Esophagus muscularis mucosa (tissue), 4 donors: ENCODE measurements at places on chromosomes 1 and 21. TPM values are rescaled to one million over a fixed set of nuclear protein-coding genes. Genes with fewer than 3 reads are reported as not detected.

DNA sequence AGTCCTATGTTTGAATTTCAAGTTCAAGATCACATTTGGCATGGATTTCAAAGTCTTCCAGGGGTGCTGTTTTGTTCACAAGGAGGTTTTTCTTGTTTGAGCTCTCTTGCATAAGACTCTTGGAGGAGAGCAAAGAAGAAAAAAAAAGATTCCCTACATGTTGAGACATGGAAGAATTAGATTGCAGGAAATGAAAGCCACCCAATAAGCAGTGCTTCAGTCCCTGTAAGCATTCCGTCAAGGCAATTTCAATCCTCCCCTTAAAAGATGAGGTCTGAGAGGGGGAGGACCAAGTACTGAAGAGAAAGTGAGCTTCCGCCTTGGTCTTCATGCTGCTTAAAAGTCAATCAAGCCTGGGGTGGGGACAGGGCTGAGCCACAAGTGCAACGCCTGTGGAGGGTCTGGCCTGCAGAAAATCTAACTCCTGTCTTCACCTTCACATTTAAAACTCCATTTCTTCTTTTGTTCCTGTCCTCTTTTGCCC is 50.2 kb downstream of the LPAR3 start:
- DNase-seq = peak; percentile 37

- DNase-seq = no peak
Observed at GRCh38 chr1:31234123-31234708, 5.5 kb downstream of the NKAIN1 start.

The SPATA45 gene
- not detected for total RNA-seq

GRCh38 chr1:89736937-89737733 is 83.7 kb upstream of the LRRC8D start:
- no peak for DNase-seq

The HCRTR1 gene
- total RNA-seq = 1.7 TPM

DNA sequence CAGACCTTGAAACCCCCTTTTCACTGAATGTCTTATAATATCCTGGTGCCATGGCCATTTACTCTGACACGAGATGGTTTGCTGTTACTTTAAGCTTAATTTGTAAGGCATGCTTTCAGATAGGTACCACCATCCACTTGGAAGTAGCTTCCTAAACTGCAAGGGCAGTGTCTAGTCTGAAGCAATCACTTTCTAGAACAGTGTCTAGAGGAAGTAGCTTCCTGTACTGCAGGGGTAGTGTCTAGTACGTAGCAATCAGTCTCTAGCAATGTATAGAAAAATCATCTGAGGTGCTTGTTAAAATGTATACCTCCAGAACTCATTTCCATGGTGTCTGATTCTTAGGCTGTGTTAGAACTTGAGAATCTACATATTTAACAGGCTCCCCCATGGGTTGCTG is 42.5 kb downstream of the ZBTB40 start:
- no peak for DNase-seq

The FAM72B gene
- total RNA-seq = 0.63 TPM

DNA sequence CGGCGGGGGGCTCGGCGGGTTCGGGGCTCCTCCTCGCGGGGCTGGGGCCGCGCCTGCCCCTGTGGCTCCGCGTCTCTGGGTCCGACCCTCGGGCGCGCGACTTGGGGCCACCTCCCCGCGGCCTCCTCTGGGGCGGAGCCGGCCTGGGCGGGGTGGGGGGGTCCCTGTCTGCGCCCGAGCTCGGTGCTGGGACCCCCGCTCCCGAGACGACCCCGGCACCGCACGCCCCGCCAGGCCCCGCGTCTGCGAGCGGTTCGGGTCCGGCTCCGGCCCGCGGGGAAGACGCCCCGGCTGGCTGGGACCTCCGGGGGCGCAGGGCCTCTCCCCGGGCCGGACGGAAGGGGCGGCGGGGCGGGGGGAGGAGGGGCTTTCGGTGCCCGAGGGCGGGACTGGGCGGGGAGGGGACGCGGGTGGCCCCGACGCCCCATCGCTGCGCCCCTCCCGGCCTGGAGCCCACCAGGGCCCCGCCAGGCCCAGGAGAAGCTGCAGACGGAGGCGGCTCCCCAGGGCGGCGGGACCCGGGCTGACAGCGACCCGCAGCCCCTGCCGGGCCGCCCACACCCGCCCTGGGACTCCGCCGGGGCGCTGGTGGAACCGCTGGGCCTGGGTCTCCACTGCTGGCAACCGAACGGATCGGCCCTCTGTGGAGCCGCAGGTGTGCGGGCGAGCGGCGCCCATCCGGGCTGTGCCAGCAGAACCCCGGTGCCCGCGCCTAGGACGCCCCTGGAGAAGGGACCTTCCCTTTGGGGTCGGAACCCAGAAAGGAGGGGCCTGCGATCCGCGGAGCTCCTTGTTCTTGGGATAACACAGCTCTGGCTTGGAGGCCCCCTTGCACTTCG is 610 bp downstream of the COL6A2 start:
- peak; percentile 66 for DNase-seq

GRCh38 chr1:241253471-241253870 is 103.5 kb downstream of the RGS7 start:
- no peak for DNase-seq

- DNase-seq = no peak
Observed at GRCh38 chr1:7409278-7409677, 361.8 kb upstream of the VAMP3 start.

The RNU1-1 gene
- total RNA-seq = not detected
